Activated effector memory CD4-positive, alpha-beta T cell treated with Interleukin-2 at 50 U/mL for 16 hours (primary cell): ENCODE measurements at places on chromosomes 5 and 9.

- DNase-seq = no peak
Measured at GRCh38 chr9:107735821-107736220, 246.3 kb upstream of the KLF4 start.

GRCh38 chr5:126640866-126641265 is 40.1 kb downstream of the PHAX start:
- DNase-seq = no peak

- DNase-seq = no peak
Measured at GRCh38 chr5:111427762-111428161, 84.6 kb downstream of the STARD4 start.

DNA sequence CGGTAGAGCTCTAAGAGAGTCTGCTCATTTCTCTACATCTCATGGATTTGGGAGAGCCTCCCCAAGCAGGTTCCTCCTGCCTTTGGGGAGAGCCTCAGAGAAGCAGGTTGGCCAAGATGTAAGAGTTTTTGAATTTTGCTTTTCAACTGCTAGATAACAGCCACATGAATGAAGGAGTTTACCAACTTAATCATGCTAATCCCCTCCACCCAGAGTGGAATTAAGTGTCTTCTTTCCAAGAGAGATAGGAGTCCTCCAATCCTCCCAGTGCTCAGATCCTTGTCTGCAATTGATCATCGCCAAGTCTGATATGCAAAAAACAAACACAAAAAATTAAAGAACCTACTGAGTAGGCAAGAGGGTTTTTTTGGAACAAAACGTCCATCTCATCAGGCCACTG is 99.4 kb upstream of the MAP3K1 start:
- DNase-seq = no peak

- DNase-seq = no peak
Measured at GRCh38 chr5:113169720-113170119, 193.1 kb downstream of the DCP2 start.

GRCh38 chr5:135058331-135058732 is 24.3 kb upstream of the PITX1 start:
- no peak for DNase-seq

- no peak for DNase-seq
Measured at GRCh38 chr5:78605611-78606010, 43.0 kb downstream of the LHFPL2 start.

- DNase-seq = no peak
Measured at GRCh38 chr5:61599370-61600122, 267.5 kb downstream of the ZSWIM6 start.

- DNase-seq = no peak
Measured at GRCh38 chr5:168552146-168552545, 23.0 kb downstream of the FBLL1 start.
